ENCODE measurements at places on chromosomes 7 and 10.

DNA sequence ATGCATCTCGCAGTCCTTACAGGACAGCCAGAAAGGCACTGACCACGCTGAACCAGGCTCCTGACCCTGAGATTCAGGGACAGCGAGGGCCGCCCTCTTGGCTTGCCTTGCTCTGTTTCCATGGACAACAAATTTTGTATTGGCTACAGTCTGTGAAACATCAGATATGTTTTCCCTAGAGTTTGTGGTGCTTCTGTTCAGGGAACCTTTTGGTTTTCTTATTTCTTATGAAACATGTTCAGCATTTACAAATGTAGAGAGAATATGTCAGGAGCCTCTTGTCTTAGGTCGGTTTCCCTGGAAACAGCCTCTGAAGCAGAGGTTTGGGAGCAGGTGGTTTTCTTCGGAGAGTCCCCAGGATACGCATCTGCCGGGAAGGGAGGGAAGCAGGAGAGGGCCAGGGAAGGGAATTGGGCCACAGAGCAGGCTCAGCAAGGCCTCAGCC lies 260.1 kb downstream of the CCDC3 start:
- DNase-seq = no peak

- no peak for DNase-seq
These were observed 144.3 kb upstream of the TNS3 start for GRCh38 chr7:47726047-47726726.

DNA sequence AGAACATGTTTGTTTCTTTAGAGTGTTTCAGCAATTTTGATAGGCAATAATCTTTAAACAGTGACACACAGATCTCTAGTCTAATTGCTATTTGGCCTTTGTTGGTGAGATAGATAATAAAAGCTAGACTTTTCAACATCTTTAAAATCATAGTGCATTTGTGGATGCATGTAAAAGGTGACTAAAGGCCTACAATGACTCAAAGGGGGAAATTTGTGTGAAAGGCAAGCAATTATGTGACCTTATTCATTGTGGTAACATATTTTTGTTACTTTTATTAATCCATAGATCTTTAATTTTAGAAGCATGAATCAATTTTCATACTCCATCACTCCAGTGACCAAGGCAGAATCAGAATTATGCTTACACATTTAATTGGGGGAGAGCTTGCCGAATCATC lies 299.7 kb downstream of the DGKB start:
- no peak for DNase-seq

- no peak for DNase-seq
These were observed 494.0 kb upstream of the POT1 start for GRCh38 chr7:125423458-125424155.

DNA sequence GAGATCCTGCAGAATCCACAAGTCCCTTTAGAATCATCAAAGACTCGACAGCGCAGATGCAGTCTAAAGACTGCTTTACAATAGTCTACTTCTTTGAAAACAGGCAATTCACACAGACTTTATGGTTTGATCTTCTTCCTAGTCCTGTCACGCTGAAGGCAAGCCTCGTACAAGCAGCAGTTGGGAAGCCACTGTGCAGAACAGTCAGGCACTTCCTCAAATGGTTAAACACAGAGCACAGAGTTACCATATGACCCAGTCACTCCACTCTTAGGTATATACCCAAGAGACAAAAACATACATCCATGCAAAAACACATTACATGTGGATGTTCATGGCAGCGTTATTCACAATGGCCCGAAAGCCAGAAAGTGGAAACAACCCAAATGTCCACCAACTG lies 41.4 kb downstream of the LRRC20 start:
- no peak for DNase-seq

- DNase-seq = peak; percentile 54
These were observed 1.1 kb downstream of the VGF start for GRCh38 chr7:101164071-101164840.

DNA sequence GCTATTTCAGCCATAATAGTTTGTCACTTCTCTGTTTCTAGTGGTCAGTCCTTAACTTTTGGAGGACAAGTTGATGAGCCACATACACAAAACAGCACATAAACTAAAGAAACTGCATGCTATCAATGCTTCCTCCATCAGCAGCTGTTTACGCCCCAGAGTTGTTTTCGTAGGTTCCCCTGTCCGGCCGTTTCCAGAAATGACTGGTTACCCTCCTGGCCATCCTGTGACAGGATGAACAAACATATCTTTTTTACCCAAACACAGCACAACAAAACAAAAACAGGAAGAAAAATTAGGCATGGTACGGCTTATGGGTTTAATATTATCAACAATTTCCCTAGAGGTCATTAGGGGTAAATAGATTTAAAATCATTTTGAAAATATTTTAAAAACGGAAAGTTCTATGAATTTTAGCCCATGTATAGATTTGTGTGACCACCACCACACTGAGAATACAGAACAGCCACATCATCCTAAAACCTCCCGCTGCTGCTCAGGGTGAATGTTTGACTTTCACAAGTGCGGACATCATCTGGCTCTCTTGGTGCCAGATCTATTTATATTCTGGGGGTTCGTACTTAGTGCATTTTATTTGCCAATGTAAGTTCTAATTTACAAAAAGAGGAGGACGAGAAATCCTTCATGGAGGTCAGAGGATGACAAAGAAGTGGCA lies 74.8 kb downstream of the HIPK2 start:
- DNase-seq = no peak

DNA sequence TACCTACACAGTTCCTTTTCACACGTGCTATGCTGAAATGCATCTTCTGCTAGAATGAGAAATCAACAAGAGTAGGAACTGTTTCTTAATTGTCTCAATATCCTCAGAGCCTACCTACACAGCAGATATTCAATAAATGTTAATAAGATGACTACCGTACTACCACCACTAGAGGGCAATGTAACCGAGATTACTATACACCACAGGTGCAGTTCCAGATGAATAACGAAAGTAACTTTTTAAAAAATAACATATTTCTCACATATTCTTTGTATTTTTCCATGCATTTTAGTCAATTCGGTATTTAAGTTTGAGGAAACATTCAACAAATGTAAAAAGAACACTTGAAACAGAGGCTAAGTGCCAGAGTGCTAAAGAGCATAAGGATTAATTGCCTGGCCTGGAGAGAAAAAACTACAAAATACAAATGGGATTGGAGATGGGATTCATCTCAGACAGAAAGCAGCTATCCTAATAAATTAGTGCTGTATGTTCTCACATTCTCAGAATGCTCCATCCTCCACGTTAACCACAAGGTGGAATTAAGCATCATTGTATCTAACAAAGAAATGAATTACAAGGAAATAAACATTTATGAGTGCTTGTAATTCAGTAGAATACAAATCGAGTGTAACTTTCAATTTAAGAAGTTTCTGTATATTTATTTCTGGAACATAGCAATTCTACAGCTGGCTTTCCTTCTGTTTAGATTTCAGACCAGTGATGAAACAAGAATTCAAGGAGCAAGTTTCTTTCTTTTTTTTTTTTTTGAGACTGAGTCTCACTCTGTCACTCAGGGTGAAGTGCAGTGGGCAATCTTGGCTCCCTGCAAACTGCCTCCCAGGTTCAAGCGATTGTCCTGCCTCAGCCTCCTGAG lies 20.3 kb upstream of the HECTD2 start:
- DNase-seq = peak; percentile 60

- DNase-seq = no peak
These were observed 18.3 kb upstream of the ELN start for GRCh38 chr7:74009719-74010118.

DNA sequence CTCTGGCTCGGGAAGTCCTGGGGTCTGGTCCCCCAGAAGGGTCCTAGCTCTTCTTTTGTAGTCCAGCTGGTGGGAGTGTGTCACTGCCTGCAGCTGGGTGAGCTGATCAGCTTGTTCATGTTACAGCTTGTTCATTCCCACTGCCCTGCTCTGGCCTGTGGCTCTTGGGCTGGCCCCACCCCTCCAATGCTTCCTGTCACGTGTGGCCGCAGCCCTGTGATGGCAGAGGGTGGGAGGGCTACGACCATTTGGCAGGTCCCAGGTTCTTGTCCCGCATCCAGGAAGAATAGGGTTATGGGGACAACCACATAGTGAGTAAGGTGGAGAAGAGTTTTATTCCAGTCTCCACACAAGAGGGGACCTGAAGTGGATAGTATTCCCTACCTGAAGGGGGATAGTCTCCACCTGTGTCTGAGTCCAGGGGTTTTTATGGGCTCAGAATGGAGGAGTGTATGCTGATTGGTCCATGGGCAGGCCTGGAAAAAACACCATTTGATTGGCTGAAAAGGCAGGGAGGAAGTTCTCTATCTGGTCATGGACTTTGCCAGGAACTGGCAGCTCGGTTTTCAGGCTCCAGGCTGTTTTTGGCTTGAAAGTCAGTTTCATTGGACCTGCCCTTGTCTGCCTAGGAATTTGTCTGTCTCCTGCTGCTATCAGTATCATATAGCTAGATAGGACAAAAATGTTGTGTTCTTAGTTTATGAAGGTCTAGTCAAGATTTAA lies 13.1 kb downstream of the SDHAF3 start:
- DNase-seq = no peak

DNA sequence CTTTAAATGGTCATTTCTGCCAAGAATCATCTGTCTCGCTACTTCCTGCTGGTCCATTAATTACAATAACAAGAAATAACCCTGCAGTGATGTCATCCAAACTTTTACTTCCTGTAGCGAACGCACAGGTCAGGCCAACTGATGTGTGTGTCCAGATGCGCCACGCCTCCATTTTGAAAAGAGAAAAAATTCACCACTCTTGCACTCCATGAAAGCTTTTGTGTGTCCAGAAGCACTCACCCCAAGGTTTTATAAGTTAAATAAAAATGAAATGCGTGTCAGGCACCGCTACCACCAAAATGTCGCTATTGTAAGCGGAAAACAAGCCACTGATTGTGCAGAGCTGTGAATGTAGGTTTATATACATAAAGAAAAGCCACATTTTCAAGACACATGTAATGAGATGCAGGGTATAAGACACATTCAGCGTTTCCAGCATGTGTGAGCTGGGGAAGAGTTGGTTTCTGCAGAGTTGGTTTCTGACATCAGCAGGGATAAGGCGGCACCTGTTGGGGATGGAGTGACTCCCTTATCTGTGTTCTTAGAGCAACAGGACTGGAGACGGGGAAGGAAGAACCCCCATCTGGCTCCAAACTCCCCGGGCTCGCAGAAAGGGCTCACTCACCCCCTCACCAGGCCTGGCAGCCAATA lies 83.3 kb downstream of the CTBP2 start:
- DNase-seq = no peak

DNA sequence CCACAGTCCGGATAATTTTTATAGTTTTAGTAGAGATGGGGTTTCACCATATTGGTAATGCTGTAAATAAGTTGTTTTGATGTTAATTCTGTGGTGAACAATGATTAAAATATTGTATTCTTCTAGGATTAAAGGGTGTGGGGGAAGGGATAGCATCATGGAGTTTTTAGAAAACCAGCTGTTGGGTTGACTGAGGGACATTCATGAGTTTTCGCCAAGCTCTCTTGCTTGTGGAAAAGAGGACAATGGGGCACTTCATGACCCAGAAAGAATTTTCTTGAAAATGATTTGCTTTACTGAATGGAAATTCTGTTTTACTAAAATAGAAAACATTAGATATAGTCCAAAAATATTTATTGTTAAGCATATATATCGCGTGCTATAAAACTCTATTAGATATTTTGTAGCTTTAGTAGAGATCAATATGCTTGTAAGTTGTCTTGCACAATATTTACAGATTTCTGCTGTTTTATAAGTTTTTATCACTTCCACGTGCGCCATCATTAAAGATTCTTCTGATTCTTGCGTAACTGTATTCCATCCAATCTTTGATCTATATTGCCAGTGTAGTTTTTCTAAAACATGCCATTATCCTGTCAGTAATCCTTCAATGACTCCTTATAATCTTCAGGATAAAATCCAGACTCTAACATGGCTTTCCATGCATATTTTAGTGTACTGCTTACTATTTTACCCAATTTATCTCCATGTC lies 41.8 kb downstream of the LCOR start:
- no peak for DNase-seq

- DNase-seq = no peak
These were observed 1.7 kb downstream of the PROSER2 start for GRCh38 chr10:11824825-11825224.

DNA sequence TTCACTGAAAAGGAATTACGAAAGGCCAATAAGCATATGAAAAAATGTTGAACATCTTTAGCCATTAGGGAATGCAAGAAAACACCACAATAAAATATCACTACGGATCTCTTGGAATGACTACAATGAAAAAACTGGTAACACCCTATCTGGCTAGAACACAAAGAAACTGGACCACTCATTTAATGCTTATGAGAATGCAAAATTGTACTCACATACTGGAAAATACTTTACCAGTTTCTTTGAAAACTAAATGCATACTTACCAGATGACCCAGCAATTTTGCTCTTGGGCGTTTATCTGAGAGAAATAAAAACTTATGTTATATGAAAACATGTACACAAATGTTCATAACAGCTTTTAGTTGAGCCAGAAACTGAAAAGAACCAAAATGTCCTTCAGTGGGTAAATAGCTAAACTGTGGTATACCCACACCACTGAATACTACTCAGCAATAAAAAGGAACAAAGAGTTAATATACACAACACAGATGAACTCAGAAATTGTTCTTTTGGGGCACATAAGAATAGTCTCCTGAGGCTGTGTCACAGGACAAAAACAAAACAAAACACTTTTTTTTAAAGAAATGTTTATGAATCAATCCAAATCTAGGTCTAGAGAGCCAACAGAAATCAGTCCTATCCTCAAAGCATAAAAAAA lies 23.5 kb downstream of the CNOT4 start:
- no peak for DNase-seq

GRCh38 chr10:116659049-116659670 lies 38.4 kb downstream of the PNLIPRP2 start:
- no peak for DNase-seq

- DNase-seq = no peak
These were observed 151.7 kb upstream of the TAC1 start for GRCh38 chr7:97580205-97580604.

DNA sequence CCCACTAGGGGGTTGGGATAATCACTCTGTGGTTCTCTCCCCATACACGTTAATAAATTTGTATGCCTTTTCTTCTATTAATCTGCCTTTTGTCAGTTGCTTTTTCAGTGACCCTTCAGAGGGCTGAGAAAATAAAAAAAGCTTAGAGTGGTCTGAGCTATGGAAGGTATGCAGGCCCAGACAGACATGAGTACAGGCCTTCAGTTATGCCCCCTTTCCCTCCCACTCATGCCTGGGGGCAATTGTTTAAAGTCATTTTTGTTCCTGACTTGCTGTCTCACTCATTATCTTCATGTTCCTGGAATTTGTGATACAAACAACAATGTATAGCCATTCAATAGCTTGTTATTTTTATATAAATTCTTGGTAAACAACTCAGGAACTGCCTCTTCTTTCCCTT lies 170.8 kb downstream of the AKR1D1 start:
- DNase-seq = no peak

DNA sequence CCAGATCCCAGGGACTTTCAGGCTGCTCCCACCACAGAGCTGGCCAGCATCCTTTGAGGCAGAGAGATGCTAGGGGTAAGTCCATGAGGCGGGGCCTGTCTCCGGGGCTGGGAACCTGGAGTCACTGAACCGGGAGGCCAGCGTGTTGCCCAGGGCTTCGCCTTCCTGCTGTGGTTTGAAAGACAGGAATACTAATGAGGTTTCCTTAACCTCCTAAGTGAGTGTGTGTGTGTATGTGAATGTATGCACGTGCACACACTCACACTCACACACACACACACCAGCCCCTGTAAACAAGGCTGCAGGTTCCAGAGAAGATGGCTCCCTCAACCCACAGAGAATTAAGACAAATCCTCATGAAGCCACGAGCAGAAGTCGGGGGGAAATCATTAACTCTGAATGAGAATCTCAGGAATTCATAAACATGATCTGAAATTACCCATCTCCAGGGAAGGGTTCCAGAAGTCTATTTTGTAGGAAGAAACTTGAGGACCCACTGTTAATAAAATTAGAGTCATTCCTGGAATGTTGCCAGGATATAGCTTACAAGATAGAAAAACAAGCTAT lies 20.3 kb upstream of the PFKP start:
- DNase-seq = peak; percentile 87

All from kidney glomerular epithelial cell (primary cell).